GM12891 (cell line): ENCODE measurements at places on chromosomes 12 and 14.

DNA sequence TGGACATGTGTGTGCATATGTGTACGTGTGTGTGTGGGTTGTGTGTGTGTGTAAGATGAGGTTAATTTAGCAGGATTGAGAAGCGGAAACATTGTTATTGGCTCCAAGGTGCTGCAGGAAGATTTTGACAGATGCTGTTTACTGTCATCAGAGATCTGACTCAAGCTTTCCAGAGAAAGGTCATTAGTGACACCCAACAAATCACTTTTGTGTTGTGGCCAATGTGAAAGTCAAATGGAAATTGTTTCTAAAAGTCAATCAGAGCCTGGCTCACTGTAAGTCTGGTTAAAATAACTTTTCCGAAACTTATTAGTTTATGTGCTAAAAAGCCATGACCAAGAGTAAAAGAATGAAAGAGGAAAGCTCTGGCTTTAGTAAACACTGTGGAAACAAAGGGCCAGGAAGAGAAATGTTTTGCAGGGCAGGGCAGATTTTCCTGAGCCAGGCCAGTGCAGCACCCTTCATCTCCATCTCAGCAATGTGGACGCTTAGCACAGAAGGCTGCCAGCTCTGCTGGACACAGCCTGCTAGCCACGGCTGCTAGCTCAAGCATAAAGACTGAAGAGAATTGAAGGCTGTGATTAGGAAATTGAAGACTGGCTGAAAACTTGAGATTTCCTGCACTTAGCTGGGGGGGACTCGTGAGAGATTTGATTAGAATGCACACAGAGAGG, 235.8 kb downstream of the NEDD1 start:
- no peak for DNase-seq

- no peak for DNase-seq
These were observed 661.3 kb downstream of the RPL10L start for GRCh38 chr14:45990252-45990651.

DNA sequence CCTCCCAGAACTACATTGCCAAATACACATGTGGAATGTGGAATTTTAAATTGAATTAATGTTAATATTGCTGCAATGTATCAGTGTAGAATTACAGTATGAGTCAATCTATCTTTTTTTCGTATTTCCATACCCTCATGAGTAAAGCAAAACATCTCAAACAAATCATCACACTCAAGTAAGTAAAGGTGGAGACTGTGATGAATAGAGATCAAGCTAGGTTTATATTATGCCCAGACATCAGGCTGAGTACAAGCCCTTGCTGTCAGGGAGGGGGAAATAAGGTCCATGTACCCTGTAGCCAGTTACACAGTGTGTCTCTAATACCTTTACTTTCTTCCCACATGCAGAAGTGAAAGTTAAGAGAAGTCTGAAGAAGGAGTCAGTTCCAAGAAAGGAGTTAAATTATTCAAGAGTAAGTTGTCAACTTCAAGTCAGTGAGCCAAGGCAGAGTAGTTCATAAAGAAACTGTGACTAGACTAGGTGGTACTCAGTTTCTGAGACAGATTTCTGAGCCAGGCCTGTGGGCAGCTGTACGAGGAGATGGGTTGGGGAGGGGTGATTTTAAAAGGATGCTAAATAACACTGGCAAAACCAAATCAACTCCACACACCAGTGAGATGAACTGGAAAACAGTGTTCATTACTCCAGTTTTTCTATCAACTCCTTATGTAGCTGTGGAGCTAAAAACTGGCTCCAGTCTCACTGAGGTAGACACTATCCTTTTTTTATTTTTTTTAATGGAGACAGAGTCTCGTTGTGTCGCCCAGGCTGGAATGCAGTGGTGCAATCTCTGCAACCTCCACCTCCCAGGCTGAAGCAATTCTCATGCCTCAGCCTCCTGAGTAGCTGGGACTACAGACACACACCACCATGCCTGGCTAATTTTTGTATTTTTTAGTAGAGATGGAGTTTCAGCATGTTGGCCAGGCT, 23.8 kb upstream of the STK38L start:
- DNase-seq, result peak; percentile 17

DNA sequence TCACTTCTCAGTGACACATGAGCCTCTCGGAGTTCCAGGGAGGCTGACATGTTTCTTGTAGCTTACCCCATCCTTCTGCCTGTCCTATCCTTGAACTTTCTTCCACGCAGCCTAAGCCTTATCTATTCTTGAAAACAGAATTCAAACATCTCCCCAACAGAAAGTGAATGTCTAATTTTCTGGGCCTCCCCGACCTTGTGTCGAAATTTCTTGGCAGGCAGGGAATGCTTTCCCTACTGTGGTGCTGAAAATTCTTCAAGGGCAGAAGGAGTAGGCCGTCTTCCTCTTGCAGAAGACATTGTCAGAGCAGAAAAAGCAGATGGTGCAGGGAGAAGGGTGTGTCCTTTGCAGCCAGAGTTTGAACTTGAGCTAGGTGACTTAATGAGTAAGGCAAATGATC, 63.0 kb upstream of the TCL1B start:
- no peak for DNase-seq

DNA sequence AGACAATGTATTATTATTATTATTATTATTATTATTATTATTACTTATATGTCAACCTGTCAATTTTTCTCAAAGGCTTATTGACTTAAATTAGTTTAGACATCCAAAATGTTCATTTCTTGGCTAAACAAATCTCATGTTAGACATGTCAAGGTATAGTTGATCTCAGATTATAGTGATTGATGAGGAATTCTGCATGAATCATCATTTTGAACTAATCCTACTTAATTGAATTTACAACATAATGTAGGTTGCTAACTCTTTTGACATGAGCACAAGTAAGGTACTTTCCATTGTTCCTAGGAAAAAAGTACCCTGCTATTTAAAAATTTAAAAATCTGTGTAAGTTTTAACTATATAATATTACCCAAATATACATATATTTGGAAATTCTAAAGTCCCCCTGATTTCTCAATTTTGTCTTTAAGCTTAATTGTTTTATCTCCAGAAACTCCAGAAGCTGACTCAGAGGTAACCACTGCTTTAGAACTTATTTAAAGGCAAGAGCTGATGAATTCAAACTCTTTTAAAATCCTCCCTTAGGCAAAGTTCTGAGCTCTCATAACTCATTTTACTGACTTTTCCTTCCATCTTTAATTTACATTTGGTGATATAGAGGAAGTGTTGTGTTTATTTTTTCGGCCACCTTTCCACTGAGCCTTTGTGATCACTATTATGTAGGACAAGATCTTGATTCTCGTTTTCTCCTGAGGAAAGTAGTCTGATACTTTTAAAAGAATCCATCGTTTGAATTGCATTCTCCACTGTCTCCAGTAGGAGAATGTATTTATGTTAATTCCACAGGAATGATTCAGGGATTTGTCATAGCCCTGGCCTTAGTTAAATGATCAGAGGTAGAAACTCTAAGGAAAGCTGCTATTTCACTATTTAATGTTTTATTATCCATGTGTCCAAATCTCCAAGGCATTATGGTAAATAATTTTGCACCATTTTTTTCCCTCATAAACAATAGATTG, 1304.5 kb downstream of the AACS start:
- DNase-seq, result no peak

GRCh38 chr14:89351516-89352404, 65.3 kb downstream of the FOXN3 start:
- DNase-seq, result peak; percentile 34

GRCh38 chr12:128940974-128941373, 87.7 kb downstream of the GLT1D1 start:
- no peak for DNase-seq

GRCh38 chr12:109461846-109462756, 15.0 kb downstream of the KCTD10 start:
- no peak for DNase-seq

GRCh38 chr12:94973221-94973620, 30.3 kb downstream of the NDUFA12 start:
- no peak for DNase-seq

GRCh38 chr12:113174461-113175384, 10.6 kb downstream of the DDX54 start:
- DNase-seq, result peak; percentile 88

DNA sequence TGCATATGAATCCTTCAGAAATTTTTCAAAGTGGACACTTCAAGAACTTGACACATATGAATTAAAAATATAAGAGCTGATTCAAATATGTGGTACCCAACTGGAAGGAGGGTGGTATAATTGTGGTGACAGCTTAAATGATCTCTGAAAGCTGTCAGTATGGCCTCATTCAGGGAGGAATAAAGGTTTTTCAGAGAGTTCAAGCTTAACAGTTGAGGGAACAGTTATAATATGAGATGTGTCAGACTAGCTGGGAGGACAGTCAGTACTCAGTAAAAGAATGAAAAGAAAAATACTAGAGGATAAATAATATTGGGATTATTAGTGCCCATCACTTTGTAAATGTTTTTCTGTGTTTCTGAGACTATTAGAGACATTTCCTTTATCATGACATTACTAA, 277.5 kb downstream of the RASSF9 start:
- DNase-seq, result no peak

DNA sequence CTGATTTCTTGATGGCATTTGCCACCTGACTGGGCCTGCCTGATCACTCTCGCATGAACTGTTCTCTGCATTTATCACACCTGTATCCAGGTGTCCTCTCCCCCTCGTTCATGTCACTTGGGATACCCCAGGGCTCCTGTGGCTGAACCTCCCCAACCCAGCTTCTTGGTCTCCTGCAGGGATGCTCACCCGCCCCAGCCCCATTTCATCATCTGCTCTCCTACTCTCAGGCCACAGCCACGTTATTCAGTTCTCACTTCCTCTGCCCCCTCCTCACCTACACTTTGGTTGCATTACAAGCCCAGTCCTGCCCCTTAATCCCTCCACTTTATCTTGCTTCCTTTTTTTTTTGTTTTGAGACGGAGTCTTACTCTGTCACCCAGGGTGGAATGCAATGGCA, 35.5 kb downstream of the TMBIM6 start:
- DNase-seq, result no peak

DNA sequence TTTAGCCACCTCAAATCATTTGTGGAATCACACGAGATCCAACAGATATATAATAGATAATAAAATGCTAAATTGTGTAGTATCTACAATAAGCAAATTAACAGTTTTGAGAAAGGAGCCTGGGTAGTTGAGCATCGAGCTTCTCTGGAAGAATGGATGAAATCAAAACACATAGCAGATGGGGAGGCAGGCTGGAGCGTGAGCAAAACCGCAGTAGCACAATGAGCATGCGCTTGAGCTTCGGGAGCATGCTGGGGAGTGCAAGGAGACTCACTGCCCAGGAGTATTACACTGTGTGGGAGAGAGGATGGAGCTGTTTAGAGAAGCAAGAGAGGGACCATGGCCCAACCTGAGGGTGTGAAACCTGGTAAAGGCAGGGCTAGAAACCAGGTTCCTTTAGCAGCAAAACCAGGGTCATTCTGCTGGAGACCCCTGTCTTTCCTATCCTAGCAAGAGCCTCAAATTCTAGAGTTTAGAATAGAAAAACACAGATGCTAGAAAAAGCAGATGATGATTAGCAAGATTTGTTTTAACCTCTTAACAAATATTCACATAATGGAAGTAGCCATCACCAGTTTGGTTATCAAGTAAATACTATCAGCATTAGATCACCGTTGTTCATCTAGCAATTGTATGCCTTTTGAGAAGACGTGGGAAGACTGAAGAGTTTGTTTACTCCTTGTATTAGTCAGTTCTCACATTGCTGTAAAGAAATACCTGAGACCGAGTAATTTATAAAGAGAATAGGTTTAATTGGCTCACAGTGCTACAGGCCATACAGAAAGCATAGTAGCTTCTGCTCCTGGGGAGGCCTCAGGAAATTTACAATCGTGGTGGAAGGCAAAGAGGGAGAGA, 484.8 kb downstream of the EGLN3 start:
- no peak for DNase-seq

GRCh38 chr14:44170101-44170500, 337.0 kb downstream of the FSCB start:
- DNase-seq, result no peak

DNA sequence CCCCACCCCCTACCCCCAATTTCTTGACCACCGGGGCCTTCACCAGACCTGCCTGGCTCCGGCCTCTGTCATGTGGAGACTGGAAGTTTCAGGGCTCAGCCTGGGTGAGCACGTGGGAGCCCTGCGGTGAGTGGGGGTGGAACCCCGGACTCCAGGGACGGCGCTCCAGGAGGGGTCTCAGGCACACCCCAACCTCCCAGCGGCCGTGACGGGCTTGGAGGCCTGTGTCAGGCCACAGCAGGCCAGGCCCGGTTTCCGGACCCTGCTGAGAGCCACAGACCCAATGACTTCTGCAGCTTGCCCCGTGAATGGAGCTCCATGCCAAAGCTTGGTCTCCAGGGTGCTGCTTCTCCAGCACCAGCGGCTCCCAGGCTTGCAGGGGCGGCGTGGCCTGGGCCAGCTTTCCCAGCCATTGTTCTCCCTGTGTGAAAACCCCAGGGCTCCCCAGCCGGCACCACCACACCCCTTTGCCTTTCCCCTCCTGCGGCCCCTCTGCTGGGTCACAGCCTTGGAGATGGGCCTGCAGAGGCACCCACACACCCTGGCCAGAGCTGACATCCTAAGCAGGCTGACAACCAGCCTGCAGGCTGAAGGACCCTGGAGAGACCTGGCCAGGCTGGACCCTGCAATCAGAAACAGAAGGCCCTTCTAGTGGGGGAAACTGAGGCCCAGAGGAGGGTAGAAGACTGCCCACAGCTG, 186.2 kb upstream of the C14orf180 start:
- DNase-seq, result no peak

GRCh38 chr12:97745406-97746101, 282.9 kb downstream of the RMST start:
- DNase-seq, result no peak

GRCh38 chr14:87432698-87433097, 560.3 kb downstream of the GALC start:
- DNase-seq, result no peak

DNA sequence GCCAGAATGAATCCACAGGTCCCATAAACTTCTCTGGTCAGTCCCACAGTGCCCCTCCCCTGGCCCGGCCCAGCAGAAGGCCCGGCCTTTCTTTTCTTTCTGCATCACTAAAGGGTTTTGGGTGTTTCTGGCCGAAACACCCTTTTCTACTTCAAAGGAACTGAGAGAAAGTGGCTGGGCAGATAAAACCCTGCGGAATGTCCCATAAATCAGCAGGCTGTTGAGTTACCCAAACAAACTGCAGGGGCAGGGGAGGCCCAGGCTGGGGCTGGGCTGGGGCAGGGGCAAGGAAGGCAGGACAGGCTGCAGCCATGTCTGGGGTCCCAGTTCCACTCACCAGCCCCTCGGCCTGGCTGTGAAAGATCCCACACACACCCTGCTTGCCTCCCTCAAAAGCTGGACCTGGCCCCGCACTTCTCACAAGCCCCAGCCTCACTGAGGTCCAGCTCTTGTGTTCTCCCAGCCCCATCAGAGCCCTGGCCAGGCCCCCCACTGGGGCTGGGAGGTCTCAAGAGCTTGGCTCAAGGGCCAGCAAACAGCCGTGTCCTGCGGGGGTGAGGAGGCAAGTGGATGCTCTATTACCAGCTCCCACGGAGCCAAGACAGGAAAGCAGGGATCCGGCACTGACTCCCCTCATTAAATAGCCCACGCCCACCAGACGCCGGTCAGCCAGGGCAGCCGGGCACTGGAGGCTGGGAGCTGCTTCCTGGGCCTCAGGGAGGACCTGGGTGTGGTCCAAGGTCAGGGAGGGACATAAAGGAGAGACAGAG, 41.9 kb downstream of the CCNK start:
- DNase-seq, result no peak

GRCh38 chr14:55354500-55354899, 57.1 kb downstream of the ATG14 start:
- DNase-seq, result no peak
